Stimulated activated CD8-positive, alpha-beta memory T cell treated with anti-CD3 and anti-CD28 coated beads, Interleukin-4, amount 100 ng/mL, for 1 hour (primary cell): ENCODE measurements at places on chromosomes 12 and 14.

- DNase-seq, result no peak
Observed at GRCh38 chr14:65531148-65531547, 118.6 kb downstream of the FUT8 start.

DNA sequence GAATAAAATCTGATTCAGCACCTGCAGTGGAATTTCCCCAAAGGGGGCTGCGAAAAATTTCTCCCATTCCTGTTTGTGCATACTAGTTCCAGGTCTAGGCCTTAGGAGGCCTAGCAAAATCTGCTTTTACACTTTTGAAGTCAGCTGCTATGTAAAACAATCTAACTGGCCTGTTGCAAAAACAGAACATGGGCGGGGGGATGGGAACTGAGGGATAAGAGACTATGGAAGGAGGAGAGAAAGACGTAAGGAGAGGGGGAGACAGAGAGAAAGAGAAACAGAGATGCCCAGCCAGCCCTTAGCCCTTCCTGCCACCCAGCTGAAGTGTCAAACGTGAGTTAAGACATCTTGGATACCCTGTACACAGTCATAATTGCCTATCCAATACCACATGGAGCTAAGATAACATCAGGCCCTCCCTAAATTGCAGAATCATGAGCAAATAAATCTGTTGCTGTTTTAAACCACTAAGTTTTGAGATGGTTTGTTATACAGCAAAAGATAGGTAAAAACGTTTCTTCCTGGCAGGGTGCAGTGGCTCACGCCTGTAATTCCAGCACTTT, 45.6 kb downstream of the SPTLC2 start:
- DNase-seq, result no peak

GRCh38 chr14:104333646-104334423, 195.4 kb downstream of the KIF26A start:
- no peak for DNase-seq

DNA sequence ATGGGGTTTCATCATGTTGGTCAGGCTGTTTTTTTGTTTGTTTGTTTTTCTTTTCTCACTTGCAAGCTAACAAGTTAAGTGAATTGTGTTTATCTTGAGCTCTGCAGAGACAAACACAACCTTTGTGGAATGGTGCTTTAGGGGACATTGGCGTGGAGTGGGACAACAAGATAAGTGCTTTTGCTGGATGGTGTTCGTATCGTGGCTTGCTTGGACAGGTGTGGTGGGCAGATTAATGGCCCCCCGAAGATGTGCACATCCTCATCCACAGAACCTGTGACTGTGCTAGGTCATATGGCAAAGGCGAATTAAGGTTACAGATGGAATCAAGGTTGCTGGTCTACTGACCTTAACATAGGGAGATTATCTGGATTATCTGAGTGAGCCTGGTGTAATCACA, 7.0 kb downstream of the MLXIP start:
- DNase-seq, result no peak

DNA sequence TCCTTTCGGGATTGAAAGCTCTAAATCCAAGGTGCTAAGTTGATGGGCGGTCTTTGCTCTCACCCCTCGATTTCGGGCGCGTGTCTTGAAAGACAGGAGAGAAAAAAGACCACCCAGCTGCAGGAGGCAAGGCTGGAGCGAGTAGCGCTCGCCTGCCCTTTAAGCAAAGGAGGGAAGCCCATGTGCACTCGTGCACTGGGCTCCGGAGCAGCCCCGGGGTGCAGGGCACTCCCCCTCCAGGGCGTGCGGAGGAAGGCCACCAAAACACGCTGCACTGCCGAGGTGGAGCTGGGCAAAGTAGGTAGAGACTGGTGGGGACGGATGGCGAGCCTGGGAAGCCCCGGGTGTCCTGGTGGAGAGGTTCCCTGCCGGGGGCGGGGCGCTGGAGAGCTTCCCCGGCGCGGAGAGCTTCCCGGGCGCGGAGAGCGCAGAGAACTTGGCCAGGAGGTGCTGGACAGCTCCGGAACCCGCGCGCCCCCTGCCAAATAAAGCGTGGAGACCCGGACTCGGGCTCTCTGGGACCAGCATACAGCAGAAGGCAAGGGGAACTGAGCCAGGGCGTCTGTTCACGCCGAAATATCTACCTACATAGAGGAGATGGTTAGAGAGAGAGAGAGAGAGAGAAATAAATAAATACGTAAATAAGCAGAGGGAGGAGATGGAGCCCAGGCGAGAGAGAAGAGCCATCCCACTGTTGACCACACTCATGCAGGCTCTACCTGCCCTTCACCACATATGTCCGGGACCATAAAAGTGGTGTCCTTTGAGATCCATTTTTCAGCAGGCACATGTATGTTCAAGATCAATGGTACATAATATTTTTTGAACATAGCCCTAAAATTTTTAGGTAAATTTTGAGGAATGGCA, 662 bp upstream of the NELL2 start:
- DNase-seq, result no peak
